ENCODE measurements at places on chromosomes 2 and 18.

DNA sequence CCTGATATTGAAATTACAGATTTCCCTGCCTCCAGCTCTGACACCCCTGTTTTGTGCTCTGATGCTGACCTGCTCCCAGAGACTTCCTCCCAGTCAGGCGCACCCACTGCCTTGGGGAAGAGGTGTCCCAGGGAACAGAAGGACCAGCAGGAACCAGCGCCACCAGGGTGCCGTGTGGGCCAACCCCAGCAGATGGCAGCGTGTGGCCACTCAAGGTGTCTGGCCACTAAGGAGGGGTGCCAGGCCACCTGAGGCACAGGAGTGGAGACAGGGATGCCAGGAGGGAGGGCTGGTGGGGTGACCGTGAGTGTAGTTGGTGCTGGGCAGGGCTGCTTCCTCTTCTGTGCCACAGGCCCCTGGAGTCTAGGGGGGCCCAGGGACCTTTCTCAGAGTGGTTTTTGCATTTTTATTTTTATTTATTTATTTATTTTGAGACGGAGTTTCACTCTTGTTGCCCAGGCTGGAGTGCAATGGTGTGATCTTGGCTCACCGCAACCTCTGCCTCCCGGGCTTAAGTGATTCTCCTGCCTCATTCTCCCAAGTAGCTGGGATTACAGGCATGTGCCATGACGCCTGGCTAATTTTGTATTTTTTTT is 56.0 kb downstream of the TEX44 start:
- peak; percentile 78 for DNase-seq

- peak; percentile 28 for DNase-seq
Observed at GRCh38 chr2:128644156-128644555, 325.5 kb upstream of the HS6ST1 start.

- DNase-seq = no peak
Observed at GRCh38 chr2:37350034-37350433, 5.6 kb downstream of the QPCT start.

DNA sequence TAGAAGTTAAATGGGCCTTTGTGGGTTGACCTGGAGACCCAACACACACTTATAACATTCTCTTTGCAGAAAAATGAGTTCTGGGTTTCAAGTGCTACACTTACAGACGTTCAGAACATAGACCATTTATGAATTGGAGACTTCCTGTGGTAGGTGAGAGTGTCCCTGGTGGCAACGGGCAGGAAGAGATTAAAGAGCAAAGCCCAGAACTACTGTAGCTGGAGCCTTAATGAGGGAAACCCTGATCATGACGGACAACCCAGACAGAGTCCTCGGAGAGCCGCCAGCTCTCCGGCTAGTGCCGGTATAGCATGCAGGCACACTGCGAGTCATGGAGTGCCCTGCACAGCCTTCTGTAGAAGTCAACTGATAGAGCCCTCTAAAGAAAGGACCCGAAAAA is 44.5 kb upstream of the RMDN2 start:
- DNase-seq = no peak

- no peak for DNase-seq
Observed at GRCh38 chr2:58633613-58634365, 392.7 kb upstream of the FANCL start.

DNA sequence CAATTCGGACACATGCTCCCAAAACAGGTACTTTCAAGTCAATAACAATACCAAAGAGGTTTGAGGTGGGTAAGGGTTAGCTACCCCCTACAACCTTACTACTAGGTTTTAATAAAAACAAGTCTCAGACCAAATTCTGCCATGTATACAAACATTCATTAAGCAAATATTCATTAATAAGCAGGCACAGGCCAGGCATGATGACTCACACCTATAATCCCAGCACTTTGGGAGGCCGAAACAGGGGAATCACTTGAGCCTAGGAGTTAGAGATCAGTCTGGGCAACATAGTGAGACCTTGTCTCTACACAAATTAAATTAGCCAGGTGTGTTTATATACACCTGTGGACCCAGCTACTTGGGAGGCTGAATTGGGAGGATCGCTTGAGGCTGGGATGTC is 11.7 kb upstream of the ELAC1 start:
- DNase-seq = no peak

DNA sequence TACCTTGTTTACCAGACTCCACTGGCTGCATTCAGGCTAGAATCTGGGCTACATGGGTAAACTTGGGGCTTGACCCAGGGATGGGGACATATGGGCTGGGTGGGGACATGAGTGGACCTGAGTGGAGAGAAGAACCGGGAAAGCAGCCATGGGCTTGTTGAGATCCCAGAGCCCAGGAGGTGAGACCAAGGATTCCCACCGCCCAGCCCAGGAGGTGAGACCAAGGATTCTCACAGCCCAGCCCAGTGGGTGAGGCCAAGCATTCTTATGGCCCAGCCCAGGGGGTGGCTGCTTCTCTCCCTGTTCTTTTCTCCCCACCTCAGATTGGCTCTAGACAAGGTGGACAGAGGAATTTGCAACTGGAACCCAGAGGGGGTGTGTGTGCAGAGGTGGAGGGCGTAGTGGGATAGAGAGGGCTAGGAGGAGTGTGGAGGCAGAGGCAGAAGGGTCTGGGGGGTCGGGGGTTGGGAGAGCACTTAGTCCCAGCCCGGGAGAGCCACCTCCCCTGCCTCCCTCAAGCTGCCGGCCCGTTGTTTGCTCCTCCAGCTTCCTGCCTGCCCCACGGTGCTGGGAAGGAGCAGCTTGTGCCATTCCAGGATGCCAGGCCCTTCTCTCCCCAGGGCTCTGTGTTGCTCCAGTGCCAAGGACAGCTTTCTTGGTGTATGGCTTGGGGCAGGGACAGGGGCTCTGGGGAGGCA is 25.6 kb downstream of the GLI2 start:
- no peak for DNase-seq

DNA sequence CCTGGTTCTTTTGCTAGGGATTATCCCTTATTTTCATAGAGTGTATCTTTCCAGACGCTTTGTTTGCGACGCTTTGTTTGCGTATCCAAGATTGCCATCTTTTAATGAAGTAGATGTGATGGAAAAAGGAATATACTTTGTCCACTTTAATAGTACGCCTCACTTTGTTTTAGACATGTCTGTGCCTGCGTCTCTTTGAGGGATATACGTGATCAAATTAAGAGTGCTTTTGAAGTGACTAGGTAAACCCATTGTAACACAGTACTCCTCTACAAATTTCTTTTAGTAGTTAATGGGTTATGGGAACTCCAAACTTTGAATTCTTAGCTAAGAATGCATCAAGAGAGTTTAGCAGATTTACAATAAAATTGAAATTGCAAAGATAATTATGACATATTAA is 27.9 kb downstream of the ACSL3 start:
- DNase-seq = no peak

GRCh38 chr2:189683348-189683747 is 8.9 kb downstream of the ANKAR start:
- DNase-seq = no peak
